ENCODE measurements at places on chromosomes 1 and 21.
A peak's percentile ranks its signal among the peaks of the same experiment; 100 is the strongest.

DNA sequence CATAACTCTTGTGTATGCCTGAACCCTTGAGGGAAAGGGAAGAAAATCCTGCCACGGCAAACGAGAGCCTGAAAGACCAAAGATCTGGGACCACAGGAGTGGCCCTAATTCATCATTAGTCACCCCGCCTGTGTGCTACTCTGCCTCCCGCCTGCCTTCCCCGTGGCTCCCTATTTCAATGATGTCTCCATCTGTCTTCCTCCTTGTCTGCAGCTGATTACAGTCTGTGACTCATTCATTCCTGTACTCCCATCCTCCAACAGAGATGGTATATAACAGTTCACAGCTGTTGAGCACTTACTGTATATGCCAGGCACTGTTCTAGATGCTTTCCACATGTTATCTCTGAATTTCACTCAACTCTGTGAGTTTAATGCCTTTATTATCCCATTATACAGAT is 96.6 kb downstream of the SEC16B start:
- DNase-seq = no peak

GRCh38 chr1:150876119-150876454 is 312 bp downstream of the ARNT start:
- no peak for DNase-seq

GRCh38 chr1:247408100-247408499 is 7.9 kb upstream of the NLRP3 start:
- no peak for DNase-seq

- no peak for DNase-seq
These were observed 19.9 kb upstream of the CENPF start for GRCh38 chr1:214583113-214583512.

- peak; percentile 19 for DNase-seq
These were observed 1.7 kb upstream of the SIM2 start for GRCh38 chr21:36697060-36697850.

DNA sequence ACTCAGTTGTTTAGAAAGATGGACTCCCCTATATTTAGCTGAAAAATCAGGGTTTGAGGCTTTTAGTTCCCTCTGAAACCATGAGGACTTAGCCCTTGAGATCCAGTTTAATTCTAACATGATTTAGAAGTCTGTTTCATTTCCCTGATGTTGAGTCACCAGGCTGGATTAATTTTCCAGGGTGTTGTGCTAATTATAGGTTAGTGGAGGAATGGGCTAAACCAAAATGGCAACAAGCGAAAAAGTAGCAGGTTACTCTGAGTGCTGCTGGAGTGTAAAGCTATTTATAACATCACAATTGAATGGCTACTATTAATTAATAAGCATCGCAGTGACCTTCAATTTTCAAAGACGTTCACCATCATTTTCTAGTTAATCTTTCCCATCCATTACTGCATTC is 15.5 kb upstream of the USP24 start:
- no peak for DNase-seq

- peak; percentile 52 for DNase-seq
These were observed 522 bp downstream of the TMEM59 start for GRCh38 chr1:54052431-54052933.

GRCh38 chr1:186144505-186144904 is 230.5 kb downstream of the TPR start:
- no peak for DNase-seq

DNA sequence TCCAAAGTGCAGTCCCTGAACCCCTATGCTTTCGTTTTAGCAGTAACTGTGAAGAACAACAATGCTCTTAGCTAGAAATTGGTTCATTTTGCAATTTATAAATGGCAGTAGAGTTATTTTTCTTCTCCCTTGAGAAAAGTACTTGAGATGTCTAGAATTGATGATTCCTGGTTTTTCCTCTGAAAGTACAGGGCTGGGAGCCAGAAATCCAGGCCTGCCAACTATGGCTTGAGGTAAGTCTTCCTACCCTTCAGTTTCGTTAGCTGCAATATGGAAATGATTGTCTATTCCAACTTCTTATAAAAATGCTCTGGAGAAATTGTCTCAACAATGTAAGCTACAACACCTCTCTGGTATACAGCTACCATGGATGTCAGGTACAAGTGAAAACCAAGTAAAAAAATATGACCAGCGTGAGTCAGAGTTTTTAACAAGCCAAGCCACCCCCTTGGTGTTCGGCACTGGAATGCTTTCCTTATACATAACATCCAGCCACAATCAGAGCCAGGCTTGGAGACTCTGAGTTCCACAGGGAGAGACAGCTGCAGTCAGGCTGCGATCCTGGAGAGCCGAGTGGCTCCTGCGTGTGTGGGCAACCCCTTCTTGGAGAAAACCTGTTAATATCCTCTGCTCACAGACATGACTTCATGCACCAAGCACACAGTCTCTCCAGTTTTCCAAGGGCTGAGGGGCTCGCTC is 22.0 kb downstream of the TSPAN2 start:
- DNase-seq = no peak
